ENCODE measurements at places on chromosomes 1 and 21. TPM values are rescaled to one million over a fixed set of nuclear protein-coding genes. Genes with fewer than 3 reads are reported as not detected.

Gene PTGFRN
- 56.4 TPM for polyA plus RNA-seq

GRCh38 chr1:173482683-173483082, 5.5 kb downstream of the PRDX6 start:
- no peak for DNase-seq

GRCh38 chr1:170891872-170892271, 43.5 kb upstream of the MROH9 start:
- no peak for DNase-seq

- DNase-seq: no peak
Measured at GRCh38 chr1:4028139-4028501, 128.0 kb upstream of the C1orf174 start.

Gene RAVER2
- polyA plus RNA-seq: 28.9 TPM

DNA sequence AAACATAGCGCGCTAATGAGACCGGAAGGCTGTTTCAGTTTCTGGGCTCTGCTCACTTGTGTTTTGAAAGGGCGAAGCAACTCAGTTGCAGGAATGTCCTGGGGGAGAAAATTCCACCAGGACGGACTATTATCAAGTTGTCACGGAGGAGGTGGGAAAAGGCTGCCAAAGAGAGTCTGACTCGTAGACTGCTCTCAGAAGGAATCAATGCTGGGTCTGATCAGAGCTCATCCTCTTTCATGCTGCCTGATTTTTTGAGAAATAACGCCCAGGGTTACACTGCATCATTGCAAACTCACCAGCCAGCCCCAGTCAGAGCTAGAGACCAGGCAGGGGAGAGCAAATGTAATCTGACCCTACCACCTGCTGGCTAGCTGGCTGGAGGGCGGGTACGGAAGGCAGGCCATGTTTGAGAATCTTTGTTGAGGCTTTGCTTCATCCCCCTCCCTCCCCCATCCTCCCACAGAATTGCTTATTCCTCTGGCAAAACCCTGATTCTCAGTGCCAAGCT, 36.4 kb upstream of the BCL9 start:
- DNase-seq: peak; percentile 54

Gene FLG2
- polyA plus RNA-seq: 0.15 TPM

Gene VSIG8
- 1.2 TPM for polyA plus RNA-seq

- DNase-seq: no peak
Measured at GRCh38 chr1:116292929-116293725, 79.9 kb upstream of the ATP1A1 start.

GRCh38 chr21:40972151-40972550, 125.2 kb upstream of the DSCAM start:
- no peak for DNase-seq

- DNase-seq: no peak
Measured at GRCh38 chr21:15928196-15928595, 198.4 kb downstream of the USP25 start.

GRCh38 chr1:1491601-1492000, 20.0 kb downstream of the ATAD3B start:
- DNase-seq: no peak

- no peak for DNase-seq
Measured at GRCh38 chr1:23423415-23424292, 894 bp downstream of the TCEA3 start.

GRCh38 chr1:241275981-241276380, 81.0 kb downstream of the RGS7 start:
- no peak for DNase-seq

Gene KAZN
- 32.3 TPM for polyA plus RNA-seq

DNA sequence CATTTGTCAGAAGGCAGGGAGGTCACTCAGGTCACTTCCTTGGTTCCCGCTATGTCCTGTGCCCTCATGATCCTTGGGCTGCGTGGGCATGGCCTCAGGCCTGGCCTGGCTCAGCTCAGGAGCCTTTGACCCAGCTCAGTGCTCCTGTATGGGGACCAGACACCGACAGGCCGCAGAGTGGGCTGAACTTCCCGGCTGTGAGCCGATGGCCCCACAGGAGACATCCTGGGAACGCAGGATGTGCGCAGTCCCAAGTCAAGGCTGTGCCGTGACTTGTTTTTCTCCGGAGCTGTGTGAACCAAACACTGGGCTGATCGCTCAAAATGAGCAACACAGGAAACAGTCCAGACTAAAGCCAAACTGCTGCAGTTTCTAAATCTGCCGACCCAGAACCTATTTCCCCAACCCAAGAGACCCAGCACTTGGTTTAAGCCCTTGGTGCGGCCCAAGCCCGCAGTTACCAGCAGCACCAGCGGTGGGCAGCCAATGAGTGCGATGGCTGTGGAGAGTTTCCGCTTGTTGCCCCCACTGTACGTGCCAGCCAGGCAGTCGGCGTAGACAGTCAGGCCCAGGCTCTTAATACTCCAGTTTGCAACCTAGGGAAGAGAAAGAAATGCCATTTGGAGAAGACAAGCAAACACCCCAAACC, 92.3 kb upstream of the GCLM start:
- no peak for DNase-seq

Gene GCSAML
- 1.5 TPM for polyA plus RNA-seq

DNA sequence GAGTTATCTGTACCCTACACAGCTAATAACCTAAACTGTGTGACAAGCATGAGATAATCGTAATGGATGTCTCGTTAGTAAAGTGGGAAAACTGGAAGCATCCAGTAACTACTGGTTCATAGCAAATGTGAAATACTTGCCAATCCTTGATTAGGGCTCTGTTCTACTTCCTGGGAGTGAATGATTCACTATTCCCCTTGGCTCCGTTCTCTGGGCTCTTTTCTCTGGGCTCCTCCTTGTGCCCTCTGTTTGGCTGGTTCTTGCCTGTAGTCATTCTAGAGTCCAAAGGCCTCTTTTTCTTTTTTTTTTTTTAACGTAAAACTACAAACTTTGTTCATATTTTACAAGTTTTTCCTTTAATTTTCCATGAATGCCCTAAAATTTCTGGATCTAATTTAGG, 465.8 kb upstream of the PLXNA2 start:
- DNase-seq: no peak

DNA sequence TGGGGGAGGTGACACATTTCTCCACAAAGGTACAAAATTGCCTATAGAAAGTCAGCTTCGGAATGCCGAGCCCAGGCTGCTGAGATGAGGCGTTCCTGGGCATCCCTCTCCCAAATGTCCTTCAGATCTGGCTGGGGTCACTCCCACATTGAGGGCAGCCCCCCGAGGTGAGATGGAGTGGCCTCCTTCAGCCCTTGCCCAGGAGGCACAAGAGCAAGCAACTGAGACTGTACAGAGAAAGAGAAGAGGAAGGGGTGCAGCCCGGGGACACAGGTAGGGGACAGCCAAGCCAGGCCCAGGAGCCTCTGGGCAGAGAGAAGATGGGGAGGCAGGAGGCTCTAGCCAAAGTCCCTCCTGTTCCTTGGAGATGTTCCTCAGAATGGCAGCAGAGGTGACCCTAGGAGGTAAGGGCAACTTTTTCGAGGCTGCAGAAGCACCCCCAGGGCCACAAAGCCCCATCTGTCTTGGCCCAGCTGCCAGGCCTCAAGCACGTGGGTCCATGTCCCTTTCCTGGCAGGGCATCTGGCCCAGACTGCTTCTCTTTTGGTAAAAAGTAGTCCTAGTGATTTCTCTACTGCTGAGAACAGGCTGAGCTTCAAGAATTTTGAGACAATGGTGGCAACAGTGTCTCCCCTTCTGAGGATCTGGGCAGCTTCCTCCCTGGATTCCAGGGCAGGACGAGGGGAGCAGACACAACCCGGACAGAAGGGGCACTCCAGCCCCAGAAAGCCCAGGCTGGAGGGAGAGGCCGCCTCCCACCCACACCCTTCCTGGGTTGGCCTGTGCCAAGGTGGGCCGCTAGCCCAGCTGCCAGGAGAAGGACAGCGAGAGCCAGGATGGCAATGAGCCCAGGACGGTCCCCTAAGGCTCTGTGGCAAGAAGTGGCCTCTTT, 68.0 kb downstream of the LRRN2 start:
- DNase-seq: no peak

- no peak for DNase-seq
Measured at GRCh38 chr1:159587461-159587951, at the start of gene APCS. TSS of gene APCS (plus strand) at chr1:159587826. CDS start at chr1:159587922, 96 bp downstream.

DNA sequence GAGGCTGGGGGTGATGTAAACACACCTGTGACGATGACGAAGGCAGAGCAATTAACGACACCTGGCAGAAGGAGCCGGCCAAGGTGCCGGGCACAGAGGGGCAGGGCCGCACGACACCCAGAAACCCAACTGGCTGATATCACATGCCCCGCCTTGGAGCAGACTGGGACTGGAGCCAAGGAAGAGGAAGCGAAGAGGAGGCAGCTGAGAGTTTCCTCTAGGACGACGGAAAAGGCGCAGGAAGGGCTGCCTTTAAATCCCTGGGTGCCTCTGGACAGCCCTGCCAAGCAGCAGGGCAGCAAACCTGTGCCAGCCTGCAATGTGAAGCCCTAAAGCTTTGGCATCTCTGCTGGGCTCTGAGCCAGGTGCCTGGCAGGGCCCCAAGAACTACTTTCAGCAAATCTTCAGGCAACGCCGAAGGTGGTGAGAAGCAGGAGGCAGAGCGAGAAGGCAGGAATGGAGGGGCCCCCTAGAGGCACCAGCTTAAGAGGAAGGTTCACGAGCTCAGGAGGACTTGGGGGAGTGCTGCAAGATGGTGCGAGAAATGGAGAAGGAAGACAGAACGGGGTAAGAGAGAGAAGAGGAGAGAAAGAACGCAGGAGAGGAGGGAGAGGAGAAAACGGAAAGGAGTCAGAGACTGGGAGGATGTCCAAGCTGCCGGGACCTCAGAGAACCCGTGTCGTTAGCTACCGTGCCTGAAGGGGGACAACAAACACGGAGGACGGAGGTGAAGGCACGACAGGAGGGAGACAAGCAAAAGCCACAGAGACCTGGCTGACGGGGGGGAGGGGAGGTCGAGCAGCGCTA, 25.3 kb upstream of the PEF1 start:
- peak; percentile 33 for DNase-seq

- DNase-seq: no peak
Measured at GRCh38 chr1:30607723-30608122, 115.7 kb downstream of the MATN1 start.

Gene CHI3L2
- polyA plus RNA-seq: 0.18 TPM

Gene HCRTR1
- 0.14 TPM for polyA plus RNA-seq

DNA sequence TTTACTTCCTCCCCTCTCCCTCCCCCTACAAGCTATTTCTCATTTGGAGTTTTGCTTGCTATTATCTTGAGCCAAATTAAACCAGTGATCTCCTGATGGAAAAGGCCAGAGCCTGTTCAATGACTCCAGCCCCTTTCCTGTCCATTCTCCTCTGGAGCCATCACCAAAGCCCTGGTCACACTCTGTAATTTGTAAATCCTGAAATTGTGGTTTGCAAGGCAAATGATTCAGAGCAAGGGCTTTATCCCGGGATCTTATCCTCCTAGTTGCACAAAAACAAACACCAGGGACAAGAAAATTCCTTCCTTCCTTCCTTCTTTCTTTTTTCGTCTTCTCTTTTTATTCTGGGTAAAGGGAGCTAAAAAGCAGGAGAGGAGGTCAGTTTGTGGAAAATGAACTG, 366.1 kb upstream of the ST6GALNAC5 start:
- no peak for DNase-seq

DNA sequence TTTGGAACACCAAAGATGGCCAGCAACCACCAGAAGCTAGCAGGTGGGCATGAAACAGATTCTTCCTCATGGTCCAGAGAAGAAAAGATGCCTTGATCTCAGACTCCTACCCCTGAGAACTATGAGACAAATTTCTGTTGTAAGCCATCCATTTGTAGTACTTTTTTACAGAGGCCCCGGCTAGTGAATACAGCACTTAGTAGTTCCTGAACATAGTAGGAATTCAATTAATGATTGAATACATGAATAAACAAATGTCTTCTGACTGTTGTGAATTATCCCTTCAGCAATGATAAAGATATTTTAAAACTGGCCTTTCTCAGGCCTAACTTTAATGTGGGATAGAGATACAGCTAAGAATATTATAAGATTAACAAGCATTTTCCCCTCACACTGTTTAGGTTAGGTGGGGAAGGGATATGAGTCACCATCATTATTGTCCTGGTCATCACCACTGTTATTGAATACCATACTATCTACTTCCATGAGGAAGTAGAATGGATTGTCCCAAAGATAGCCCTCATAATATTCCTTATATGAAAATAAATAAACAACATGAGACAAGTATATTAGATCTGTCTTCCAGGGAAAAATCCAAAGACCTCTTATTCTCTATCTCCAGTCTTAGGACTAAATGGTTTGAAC, 51.4 kb downstream of the ADCY10 start:
- DNase-seq: no peak

GRCh38 chr1:246582301-246583055, 16.2 kb downstream of the CNST start:
- no peak for DNase-seq

- DNase-seq: no peak
Measured at GRCh38 chr1:219927956-219928790, at the start of gene SLC30A10. TSS of gene SLC30A10 (minus strand) at chr1:219928557. CDS start at chr1:219928440, 117 bp downstream.

GRCh38 chr1:21068937-21069336, 107.8 kb downstream of the EIF4G3 start:
- DNase-seq: no peak

Gene SPATA21
- 0.24 TPM for polyA plus RNA-seq

GRCh38 chr1:29420202-29420601, 183.9 kb downstream of the PTPRU start:
- no peak for DNase-seq

- no peak for DNase-seq
Measured at GRCh38 chr1:15337656-15338402, 71.9 kb upstream of the EFHD2 start.

DNA sequence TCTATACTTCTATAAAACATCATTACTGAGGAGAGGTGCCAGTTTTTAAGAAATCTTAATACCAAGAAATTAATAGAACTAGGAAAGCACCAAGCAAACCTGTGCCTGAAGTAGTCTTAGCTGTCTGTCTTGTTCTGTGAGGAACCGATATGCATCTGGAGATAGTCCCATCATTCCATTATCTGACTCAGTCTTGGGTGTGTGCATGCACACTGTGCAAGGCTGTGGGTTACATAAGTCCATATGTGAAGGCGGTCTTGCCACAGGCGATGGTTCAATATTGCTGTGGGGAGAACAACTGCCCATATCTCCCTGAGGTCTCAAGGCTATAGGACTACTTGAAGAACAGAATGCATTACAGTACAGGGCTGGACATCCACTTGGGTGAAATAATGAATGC, 33.8 kb downstream of the STIL start:
- DNase-seq: no peak

Gene MCOLN2
- polyA plus RNA-seq: 1.6 TPM

GRCh38 chr1:32020339-32020738, 6.7 kb downstream of the KHDRBS1 start:
- no peak for DNase-seq

GRCh38 chr1:230170622-230171021, 103.6 kb downstream of the GALNT2 start:
- DNase-seq: no peak

GRCh38 chr1:88186911-88187310, 497.2 kb upstream of the PKN2 start:
- DNase-seq: no peak

- no peak for DNase-seq
Measured at GRCh38 chr1:228830185-228830953, 95.1 kb downstream of the RHOU start.

Gene NR5A2
- 2.5 TPM for polyA plus RNA-seq

Measured in renal cortex interstitium (tissue), 15 donors.